ENCODE measurements at places on chromosomes 12 and 14.
A peak's percentile ranks its signal among the peaks of the same experiment; 100 is the strongest.

DNA sequence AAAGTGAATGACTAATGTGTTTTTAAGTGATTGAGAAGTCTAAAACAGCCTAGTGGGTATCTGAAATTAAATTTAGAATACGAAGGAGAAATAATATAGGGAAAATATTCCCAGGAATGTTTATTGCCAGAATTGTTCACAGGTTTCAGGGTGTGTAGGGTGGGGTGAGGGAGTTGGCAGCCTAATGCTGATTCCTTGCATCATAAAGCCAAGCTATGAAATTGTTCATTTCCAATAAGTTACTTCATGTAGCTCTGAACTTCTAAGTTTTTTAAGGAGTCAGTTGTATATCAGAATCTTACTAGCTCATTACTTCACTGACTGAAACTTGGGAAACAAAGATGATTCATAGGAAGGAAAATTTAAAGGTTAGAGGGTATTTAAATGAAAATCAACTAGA lies 56.4 kb downstream of the RAB35 start:
- DNase-seq, result no peak

DNA sequence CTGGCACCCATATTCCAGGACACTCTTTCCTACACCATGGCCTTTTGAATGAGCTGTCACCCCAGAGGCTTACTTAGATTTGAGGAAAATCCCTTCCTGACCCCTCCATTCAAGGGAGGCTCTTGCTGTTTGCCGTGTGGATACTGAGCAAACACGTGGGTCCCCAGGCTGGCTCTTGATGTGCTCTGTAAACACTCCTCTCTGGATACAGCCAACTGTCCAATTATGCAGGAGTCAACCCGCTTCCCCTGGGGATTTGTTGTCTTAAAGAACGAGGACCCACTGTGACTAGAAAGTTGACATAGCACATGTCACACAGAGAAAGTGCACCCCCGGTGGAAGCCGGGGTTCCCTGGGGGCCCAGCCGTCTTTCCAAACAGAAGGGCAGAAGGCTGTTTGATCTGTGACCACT lies 75.8 kb upstream of the CEP83 start:
- no peak for DNase-seq

DNA sequence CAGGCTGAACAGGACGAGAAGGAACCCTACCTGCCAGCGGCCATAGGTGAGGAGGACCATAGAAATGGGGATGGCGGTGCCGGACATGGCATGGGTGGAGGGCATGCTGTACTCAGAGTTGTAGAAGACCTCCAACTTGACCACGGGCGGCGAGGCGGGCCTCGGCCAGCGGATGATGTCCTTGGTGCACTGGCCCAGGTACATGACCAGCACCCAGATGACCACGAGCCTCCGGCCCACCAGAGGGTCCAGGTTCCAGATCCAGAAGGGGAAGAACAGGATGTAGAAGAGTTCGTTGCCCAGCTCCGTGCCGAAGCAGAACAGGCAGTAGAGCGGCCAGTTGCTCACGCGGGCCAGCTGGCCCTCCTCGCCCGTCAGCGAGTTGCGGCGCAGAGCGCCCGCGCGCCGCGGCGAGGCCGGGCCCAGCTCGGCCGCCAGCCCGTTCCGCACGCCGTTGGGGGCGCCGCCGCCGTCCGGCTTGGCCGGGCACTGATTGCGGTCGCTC lies 582 bp downstream of the SGPP1 start:
- DNase-seq, result peak; percentile 2

DNA sequence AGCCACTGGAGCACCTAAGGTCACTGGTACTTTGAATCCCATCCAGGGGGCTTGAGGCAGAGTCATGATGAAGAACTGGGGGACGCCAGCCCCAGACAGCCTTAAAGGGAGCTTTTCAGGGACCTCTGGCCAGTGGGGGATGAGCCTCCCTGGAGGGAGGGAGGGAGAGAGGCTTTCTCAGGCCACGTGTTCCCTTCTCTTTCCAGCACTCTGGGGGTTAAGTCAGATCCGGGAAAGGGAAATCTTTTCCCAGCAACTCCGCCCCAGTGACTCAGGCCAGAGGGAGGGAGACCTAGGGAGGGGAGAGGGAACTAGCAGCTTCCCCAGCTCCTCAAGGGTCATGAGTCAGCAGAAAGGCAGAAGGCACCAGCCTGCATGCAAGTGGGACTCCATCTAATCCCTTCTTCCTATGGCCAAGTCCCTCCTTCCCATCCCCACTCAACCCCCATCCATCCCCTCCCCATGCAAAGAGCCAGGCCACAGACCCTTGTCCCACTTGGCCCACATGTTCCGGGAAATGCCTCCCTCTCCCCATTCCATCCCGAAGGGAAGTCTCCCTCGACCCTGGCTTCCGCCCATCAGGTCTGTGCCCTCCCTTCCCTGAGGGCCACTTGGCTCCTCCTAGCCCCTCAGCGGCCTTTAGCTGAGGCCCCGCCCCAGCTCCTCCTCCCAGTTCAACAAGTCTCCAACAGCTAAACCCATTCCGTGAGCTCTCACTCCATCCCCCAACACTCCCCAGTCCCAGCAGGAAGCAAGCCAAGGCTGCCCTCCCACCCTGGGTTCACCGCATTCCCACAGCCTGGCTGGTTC lies 5.6 kb downstream of the TNFRSF1A start:
- peak; percentile 97 for DNase-seq

GRCh38 chr12:115597157-115597712 lies 680.3 kb downstream of the MED13L start:
- DNase-seq, result peak; percentile 77

All from A172 (cell line).